ENCODE measurements at places on chromosomes 4 and X.

DNA sequence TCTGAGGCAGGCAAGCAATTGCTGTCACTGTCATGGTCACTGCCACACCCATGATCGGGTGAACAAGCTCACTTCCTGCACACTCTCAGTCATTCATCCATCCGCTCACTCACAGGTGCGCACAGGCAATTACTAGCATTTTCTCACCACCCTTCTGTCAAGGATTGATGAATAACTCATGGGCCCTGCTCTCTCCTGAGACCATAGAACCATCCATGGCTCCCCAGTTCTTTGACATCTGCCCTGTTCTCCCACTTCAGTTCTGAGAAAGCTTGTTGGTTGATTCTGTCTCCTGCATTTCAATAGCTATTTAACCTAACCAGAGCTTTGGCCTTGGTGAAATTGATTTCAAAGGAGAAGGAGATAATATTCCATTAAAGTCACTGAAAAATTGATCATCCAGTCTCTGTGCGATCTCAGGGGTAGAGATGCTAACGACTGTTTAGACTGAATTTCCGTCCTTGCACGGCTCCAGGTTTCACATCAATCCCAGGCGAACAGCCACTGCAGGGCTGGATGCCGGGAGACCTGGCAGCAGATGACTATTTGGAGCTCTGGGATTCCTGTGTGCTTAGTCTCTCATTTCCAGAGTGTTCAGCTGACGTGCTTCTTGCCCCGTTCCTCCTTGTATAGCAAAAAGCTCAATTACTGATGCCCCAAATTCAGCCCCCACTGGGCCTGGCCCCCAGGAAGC is 36.9 kb upstream of the ADRA2C start:
- no peak for DNase-seq

DNA sequence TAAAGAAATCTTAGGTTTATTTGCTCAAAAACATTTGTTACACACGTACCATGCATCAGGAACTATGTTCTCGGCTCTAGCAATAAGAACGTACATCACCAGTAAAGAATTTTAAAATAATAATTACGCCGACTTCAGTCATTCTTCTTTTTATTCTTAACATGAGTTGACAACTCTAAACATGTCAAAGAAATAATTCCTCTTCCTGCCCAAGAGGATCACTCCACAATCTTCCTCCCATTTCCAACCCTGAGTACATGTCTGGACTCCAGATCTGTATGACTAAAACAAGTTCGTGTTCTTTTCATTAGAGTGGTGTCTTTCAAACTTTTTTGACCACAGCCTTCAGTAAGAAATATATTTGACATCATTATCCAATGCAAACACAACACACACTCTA is 201.6 kb upstream of the GRIA3 start:
- DNase-seq, result no peak

DNA sequence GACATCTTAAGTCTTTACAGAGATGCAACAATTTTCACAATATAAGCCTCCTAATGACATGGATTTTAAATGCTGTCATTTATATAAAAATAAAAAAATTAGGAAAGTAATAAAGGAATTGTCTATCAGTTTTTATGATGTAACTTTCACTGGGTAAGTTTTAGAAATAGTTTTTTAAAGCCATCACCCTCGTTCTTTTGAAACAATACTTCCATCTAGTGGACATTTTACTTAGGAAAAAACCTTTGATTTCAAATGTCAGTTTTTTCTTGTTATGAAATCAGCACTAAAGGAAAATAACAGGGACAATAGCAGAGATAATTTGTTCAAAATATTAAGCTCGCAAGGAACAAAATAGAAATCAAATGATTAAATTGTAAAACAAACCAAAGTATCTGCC is 24.3 kb upstream of the NDNF start:
- no peak for DNase-seq

DNA sequence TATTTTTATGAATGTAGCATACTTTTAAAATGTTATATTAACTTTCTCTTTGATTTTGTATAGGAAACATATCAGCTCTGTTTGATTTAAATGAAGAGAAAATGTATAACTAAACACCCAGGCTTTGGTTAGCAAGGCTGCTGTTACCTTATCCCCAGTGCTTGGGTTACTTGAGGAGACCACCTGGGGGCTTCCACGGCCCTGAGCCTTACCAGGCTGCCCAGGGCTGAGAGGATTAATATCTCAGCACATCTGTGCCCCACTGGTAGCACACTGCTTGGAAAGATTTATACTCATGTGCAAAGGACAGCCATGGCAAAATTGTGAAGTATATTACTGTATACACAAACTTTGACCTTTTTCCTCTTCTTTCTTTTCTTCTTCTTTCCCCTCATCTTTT is 752.9 kb downstream of the RAPGEF2 start:
- no peak for DNase-seq

DNA sequence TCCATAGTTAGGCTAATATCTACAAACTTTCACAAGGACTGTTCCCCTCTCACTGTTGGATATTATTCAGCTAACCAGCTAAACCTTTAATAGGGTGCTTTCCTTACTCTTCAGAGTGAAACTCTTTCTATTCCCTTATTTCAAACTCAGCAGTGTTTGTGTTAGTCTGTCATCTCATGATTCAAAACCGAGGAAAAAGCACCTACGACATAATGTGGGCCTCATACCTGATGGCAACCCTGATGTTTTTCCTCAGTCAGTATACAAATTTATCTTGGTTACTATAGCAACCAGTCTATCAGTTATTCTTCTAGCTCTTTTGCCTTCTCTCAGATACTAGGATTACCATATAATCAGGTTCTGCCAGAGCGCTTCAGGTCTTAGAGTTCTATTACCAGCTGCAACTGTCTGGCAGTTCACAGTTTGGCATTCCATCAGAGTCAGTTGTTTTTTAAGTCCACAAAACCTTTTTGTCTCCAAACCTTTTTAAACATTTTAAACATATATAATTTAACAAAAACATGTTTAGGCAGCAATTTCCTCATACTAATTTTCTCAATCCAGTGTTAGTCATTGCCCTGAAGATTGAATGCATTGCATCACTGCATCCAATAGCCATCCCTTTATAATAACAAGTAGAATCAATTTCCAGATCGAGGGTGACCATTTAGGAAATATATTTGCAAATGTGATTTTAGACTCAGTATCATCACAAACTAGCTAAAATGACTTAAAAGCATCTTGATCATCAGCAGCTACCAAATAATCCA is 7.4 kb downstream of the WDR44 start:
- no peak for DNase-seq

DNA sequence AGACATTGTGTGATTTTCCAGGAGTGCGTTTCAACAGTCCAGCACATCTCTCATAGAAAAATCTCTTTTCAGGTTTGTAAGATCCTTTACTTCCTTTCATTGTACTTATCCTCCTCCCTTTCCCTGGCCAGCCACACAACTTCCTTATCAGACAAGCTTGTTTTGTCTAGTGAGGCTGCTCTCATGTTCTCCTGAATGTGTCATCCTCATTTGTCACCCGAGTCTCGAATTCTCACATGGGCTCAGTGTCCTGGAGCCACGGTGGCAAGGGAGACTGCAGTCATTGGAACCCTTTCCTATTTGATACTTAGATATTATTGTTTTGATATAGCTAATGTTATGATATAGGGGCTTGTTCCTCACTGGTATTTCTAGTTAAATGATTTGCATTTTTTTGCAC is 16.9 kb downstream of the SYNPO2 start:
- no peak for DNase-seq

Data from NCI-H1092 (cell line).